ENCODE measurements at places on chromosomes 2 and 18.

DNA sequence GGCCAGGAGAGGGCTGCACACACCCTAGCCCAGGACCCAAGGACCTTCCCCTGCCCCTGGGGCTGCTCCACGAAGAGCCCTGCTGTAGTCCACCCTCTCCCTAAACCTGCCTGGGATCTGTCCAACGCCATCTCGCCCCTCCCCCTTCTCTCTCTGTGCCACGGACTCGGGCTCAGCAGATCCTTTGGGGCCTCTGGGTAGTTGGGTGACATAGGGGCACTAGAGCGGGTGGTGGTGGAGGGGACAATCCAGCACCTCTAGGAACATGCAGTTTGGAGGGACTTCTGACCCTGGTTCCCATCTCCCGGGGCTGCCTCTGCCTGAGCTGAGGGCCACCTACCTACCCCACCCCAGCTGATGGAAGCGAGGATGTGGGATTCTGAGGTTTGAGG is 7.3 kb upstream of the CRYBA2 start:
- no peak overlapping the region for H3K27ac ChIP-seq
- H3K4me3 ChIP-seq = no peak overlapping the region
- H3K4me1 ChIP-seq = peaks cover 23% of the 10 kb centered on the region
- no peak for DNase-seq

DNA sequence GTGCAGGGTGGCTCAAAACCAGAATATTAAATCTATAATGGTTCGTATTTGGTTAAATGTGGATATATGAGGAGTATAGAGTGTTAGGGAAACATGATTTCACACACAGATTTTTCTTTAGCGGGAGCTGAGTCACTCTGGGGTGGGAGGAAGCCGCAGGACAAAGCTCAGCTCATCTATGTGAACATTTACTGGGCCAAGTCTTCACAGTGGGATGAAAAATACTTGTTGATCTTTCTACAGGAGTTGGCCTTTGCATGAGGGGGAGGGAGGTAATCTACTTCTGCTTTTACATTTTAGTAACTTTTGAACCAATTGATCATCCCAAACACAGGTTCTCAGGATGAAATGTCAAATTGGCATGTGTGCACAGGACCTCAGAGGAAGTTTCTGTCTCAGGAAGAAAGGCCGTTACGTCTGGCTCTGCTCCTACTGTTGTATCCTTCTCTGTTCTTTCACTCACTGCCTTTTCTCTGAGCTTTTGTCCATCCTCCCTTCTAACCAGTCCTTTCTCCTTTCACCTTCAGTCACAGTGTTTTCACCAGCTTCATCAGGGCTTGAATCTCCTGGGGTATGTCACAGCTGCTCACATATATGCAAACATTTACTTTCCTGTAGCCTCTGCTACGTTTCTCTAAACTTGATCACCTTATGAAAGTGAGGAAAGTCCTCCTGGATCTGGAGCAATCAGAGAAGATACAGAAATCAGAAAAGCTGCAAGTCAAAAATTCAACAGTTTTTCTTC is 943.3 kb upstream of the FANCL start:
- no peak overlapping the region for H3K4me3 ChIP-seq
- no peak for DNase-seq
- no peaks in the 10 kb centered on the region for H3K27me3 ChIP-seq
- H3K36me3 ChIP-seq = no peaks in the 10 kb centered on the region
- H3K27ac ChIP-seq = no peak overlapping the region
- no peaks in the 10 kb centered on the region for H3K4me1 ChIP-seq

GRCh38 chr2:153645599-153645998 is 167.0 kb upstream of the RPRM start:
- no peaks in the 10 kb centered on the region for H3K4me1 ChIP-seq
- H3K36me3 ChIP-seq = no peaks in the 10 kb centered on the region
- H3K27me3 ChIP-seq = no peaks in the 10 kb centered on the region
- H3K27ac ChIP-seq = no peak overlapping the region
- DNase-seq = no peak

DNA sequence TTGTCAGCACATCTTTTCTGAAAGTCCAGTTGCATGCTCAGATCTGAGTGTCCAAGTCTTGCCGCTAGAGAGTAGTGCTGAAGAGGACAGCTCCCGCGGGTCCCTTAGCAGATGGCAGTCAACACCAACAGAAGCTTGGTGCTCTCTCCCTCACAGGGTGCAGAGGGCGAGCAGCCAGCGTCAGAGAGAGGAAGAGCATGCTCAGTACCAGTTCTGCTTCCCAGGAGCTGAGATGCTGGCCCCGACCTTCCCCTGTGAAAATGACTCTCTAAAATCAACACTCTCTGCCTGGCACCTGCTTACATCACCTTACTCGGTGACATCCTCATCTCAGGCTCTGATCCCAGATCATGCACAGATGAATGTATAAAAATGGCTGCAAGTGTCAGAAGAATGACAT is 86.0 kb upstream of the TWIST2 start:
- H3K4me1 ChIP-seq = no peaks in the 10 kb centered on the region
- H3K36me3 ChIP-seq = no peaks in the 10 kb centered on the region
- no peaks in the 10 kb centered on the region for H3K27me3 ChIP-seq
- no peak overlapping the region for H3K4me3 ChIP-seq

GRCh38 chr2:74414441-74414840 is 7.0 kb downstream of the C2orf81 start:
- H3K4me1 ChIP-seq = peaks cover 5% of the 10 kb centered on the region
- H3K36me3 ChIP-seq = no peaks in the 10 kb centered on the region
- no peak overlapping the region for H3K27ac ChIP-seq

DNA sequence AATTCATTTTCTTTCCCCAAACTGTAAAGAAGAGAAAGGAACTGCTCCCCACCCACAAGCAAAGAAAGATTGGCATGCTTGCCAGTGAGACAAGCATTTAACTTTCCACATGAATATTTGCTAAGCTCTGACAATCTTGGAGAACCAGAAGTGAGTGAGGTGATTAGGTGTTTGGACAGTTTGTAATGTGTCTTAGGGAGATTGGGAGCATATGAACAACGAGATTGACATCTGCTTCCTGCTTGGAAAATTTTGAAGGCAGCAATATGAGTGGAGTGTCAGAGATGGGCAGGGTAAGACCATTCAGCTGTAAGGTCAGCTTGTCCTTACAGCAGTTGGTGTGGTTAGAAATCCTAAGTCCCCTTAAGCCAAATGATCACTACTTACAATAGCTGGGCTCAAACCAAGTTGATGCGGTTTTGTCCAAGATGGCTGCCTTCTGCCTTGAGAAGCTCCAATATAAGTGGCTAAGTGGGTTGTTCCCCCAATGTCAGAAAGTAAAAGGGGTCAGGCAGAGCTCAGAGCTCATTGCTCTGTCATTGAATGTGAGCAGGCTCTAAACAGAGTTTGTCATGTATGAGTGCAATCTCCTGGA is 36.0 kb upstream of the GALNT5 start:
- H3K27ac ChIP-seq = no peak overlapping the region
- H3K27me3 ChIP-seq = no peaks in the 10 kb centered on the region
- H3K4me3 ChIP-seq = no peak overlapping the region
- DNase-seq = no peak

DNA sequence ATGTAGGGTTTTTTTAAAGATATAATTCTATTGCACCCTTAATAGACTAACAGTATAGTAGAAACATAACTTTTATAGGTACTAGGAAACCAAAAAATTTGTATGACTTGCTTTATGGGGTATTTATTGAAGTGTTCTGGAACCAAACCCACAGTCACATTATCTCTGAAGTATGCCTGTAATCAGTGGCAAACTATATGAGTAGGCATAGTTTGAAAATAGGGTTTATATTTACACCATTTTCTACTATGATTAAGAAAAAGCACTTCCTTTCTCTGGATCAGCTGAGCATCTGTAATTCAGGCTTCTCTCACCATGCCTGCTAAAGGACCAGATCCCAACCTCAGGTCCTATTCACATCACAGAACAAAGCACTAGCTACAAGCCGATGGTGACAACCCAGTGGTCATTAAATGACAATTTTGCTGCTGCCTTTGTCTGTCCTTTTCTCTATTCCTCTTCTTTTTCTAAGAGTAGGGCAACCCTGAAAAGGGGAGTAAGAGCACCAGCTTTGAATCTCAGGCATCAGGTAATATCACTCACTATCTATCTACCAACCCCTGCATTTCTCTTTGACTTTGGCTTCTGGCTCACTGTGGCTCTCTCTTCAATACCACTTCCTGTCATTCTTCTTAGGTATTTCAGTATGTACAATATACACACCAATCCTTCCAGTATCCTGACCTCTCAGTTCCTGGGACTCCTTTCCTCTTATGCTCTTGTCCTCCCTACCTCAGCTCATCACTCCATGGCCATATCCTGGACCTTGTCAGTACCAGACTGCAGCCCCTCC is 14.4 kb downstream of the NEMP2 start:
- H3K27ac ChIP-seq = no peak overlapping the region
- DNase-seq = no peak
- no peak overlapping the region for H3K4me3 ChIP-seq
- H3K36me3 ChIP-seq = peaks cover 2% of the 10 kb centered on the region
- no peaks in the 10 kb centered on the region for H3K4me1 ChIP-seq

- no peak overlapping the region for H3K4me3 ChIP-seq
- peaks cover 19% of the 10 kb centered on the region for H3K36me3 ChIP-seq
- DNase-seq = no peak
- H3K27me3 ChIP-seq = no peaks in the 10 kb centered on the region
- H3K27ac ChIP-seq = no peak overlapping the region
- H3K4me1 ChIP-seq = no peaks in the 10 kb centered on the region
Observed at GRCh38 chr18:80046961-80047541, 12.8 kb downstream of the RBFA start.

DNA sequence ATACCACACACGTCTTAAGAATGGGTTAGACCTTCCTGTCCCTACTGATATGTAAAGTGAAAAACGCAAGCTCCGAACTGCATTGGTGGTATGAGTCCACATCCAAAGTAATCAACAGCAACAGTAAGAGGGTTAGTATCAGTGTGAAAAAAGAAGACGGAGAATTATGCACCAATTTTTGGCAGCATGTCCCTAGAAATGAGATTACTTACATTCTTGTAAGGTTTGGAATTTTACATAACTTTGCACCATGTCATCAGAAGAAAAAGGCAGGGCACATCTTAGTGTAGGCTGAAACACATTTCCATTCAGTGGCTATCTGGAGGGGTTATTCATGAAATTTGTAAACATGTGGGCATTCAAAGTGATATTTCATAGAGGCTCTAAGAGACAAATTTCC is 88.2 kb downstream of the LONRF2 start:
- no peaks in the 10 kb centered on the region for H3K36me3 ChIP-seq
- H3K27me3 ChIP-seq = no peaks in the 10 kb centered on the region
- H3K4me3 ChIP-seq = no peak overlapping the region
- no peaks in the 10 kb centered on the region for H3K4me1 ChIP-seq
- peak; percentile 85 for DNase-seq

DNA sequence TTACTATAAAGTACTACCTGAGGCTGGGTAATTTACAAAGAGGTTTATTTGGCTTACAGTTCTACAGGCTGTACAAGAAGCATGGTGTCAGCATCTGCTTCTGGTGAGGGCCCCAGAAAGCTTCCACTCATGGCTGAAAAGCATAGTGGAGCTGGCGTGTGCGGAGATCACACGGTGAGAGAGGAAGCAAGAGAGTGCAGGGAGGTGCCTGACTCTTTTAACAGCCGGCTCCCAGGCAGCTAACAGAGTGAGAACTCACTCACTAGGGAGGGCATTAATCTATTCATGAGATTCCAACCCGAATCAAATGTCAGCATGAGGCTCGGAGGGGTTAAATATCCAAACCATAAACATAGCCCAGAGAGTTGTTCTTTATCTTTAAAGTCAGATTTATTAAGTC is 117.3 kb downstream of the LDLRAD4 start:
- H3K4me1 ChIP-seq = no peaks in the 10 kb centered on the region
- no peaks in the 10 kb centered on the region for H3K36me3 ChIP-seq

DNA sequence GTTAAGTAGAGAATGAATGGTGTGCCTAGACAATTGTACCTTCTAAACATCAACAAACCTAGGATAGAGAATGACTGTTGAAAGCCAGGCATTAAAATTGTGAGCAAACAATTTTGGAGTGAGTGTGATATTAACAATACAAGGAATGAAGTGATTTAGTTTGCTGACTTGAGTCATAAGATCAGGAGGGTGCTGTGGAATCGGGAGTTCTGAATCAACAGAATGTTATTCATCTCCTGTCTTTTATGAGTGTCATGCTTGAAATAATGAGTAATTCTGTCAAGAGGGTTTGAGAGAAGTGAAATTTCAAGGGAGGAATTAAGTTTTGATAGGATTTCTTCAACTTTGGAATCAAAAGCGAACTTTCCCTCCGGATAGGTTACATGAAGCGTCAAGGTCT is 214.4 kb upstream of the DSEL start:
- DNase-seq = no peak
- H3K4me1 ChIP-seq = no peaks in the 10 kb centered on the region
- H3K36me3 ChIP-seq = no peaks in the 10 kb centered on the region
- no peak overlapping the region for H3K27ac ChIP-seq

DNA sequence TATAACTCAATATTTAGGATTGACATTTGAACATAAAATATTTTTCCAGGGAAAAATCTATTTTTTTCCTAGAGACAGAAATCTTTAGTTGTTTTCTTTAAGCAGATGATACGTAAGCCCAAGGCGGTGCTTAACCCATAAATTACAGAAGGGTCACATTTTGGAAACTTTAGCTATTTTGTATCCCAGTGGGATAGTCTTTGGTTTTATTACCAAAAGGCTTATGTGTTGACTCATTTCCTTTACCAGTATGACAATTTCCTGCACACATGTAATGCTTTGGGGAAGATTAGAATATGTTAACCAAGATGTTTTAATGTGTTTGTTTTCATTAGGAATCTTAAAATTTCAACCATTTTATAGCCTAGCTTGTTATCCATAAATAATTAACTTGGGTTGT is 24.8 kb downstream of the DYNC1I2 start:
- no peak overlapping the region for H3K4me3 ChIP-seq
- H3K36me3 ChIP-seq = peaks cover 11% of the 10 kb centered on the region
- H3K4me1 ChIP-seq = no peaks in the 10 kb centered on the region
- H3K27me3 ChIP-seq = no peaks in the 10 kb centered on the region

GRCh38 chr18:38884050-38884449 is 1318.5 kb upstream of the CELF4 start:
- H3K27me3 ChIP-seq = no peaks in the 10 kb centered on the region
- H3K36me3 ChIP-seq = no peaks in the 10 kb centered on the region
- no peaks in the 10 kb centered on the region for H3K4me1 ChIP-seq
- no peak for DNase-seq
- H3K4me3 ChIP-seq = no peak overlapping the region
- no peak overlapping the region for H3K27ac ChIP-seq

- H3K4me3 ChIP-seq = no peak overlapping the region
- H3K36me3 ChIP-seq = no peaks in the 10 kb centered on the region
- H3K27ac ChIP-seq = no peak overlapping the region
- no peaks in the 10 kb centered on the region for H3K4me1 ChIP-seq
- no peak for DNase-seq
Observed at GRCh38 chr18:52069201-52069600, 270.8 kb upstream of the DCC start.

- DNase-seq = no peak
- H3K4me3 ChIP-seq = no peak overlapping the region
- peaks cover 38% of the 10 kb centered on the region for H3K27me3 ChIP-seq
- H3K36me3 ChIP-seq = no peaks in the 10 kb centered on the region
- no peak overlapping the region for H3K27ac ChIP-seq
- peaks cover 10% of the 10 kb centered on the region for H3K4me1 ChIP-seq
Observed at GRCh38 chr2:176192351-176192750, 3.9 kb downstream of the HOXD1 start.

- no peaks in the 10 kb centered on the region for H3K4me1 ChIP-seq
- H3K4me3 ChIP-seq = no peak overlapping the region
- DNase-seq = no peak
- no peaks in the 10 kb centered on the region for H3K27me3 ChIP-seq
Observed at GRCh38 chr18:38790303-38790702, 1224.7 kb upstream of the CELF4 start.
